ENCODE measurements at places on chromosomes 1 and 21. TPM values are rescaled to one million over a fixed set of nuclear protein-coding genes. Genes with fewer than 3 reads are reported as not detected.

DNA sequence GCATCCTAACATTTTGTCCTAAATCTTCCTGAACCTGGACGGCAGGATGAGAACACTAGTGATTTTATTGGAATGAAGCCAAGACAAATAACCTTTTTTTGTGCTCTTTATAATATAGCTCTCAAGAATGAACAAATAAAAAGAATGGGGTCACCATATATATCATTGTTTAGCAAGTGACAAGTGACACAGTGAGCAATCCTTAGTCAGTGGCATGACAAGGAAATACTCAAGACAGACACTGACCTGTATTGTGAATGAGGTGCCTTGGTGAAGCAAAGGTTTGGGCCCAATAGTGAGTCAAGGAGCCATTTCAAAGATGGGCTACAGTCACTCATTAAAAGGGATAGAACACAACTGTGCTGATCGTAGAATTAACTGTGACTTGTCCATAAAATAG, 35.7 kb downstream of the PTGFR start:
- DNase-seq = no peak
- H3K36me3 ChIP-seq = no peaks in the 10 kb centered on the region
- H3K27me3 ChIP-seq = no peaks in the 10 kb centered on the region
- no peak overlapping the region for H3K4me3 ChIP-seq
- no peak overlapping the region for H3K27ac ChIP-seq

GRCh38 chr1:206839006-206839560, 26.3 kb upstream of the IL20 start:
- H3K4me3 ChIP-seq = no peak overlapping the region
- H3K27ac ChIP-seq = no peak overlapping the region
- no peaks in the 10 kb centered on the region for H3K27me3 ChIP-seq
- no peak for DNase-seq
- no peaks in the 10 kb centered on the region for H3K36me3 ChIP-seq
- no peaks in the 10 kb centered on the region for H3K4me1 ChIP-seq

GRCh38 chr1:221448585-221449175, 293.2 kb downstream of the DUSP10 start:
- no peaks in the 10 kb centered on the region for H3K27me3 ChIP-seq
- H3K27ac ChIP-seq = peak overlapping the region; percentile 35
- peak; percentile 22 for DNase-seq
- no peak overlapping the region for H3K4me3 ChIP-seq
- H3K36me3 ChIP-seq = no peaks in the 10 kb centered on the region

DNA sequence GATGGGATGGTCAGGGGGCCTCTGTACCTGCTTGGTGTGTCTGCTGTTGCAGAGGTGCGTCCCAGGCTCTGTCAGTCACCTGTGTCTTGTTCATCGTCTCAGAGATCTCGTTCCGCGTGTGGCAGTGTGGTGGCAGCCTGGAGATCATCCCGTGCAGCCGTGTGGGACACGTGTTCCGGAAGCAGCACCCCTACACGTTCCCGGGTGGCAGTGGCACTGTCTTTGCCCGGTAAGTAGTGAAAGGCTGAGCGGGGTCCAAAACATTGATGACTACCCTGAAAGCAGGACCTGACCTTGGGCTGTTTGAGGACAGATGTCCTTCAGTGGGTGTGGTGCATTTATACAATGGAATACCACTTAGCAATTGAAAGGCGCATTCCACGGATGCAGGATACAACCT, 171.0 kb downstream of the PGBD5 start:
- H3K27ac ChIP-seq = no peak overlapping the region
- H3K27me3 ChIP-seq = no peaks in the 10 kb centered on the region
- no peak overlapping the region for H3K4me3 ChIP-seq

- no peak overlapping the region for H3K27ac ChIP-seq
- H3K4me3 ChIP-seq = no peak overlapping the region
- H3K27me3 ChIP-seq = no peaks in the 10 kb centered on the region
- DNase-seq = no peak
These were observed 378.9 kb downstream of the PLPP3 start for GRCh38 chr1:56200442-56200841.

GRCh38 chr1:66489151-66489550, 44.8 kb upstream of the SGIP1 start:
- no peaks in the 10 kb centered on the region for H3K27me3 ChIP-seq
- no peaks in the 10 kb centered on the region for H3K36me3 ChIP-seq
- H3K4me1 ChIP-seq = no peaks in the 10 kb centered on the region
- H3K4me3 ChIP-seq = no peak overlapping the region
- DNase-seq = no peak
- no peak overlapping the region for H3K27ac ChIP-seq

- peaks cover 14% of the 10 kb centered on the region for H3K4me1 ChIP-seq
- no peak for DNase-seq
- H3K4me3 ChIP-seq = peak overlapping the region; percentile 95
- H3K27ac ChIP-seq = peak overlapping the region; percentile 95
- H3K36me3 ChIP-seq = peaks cover 20% of the 10 kb centered on the region
These were observed 810 bp downstream of the ZBTB37 start for GRCh38 chr1:173869021-173869359.

DNA sequence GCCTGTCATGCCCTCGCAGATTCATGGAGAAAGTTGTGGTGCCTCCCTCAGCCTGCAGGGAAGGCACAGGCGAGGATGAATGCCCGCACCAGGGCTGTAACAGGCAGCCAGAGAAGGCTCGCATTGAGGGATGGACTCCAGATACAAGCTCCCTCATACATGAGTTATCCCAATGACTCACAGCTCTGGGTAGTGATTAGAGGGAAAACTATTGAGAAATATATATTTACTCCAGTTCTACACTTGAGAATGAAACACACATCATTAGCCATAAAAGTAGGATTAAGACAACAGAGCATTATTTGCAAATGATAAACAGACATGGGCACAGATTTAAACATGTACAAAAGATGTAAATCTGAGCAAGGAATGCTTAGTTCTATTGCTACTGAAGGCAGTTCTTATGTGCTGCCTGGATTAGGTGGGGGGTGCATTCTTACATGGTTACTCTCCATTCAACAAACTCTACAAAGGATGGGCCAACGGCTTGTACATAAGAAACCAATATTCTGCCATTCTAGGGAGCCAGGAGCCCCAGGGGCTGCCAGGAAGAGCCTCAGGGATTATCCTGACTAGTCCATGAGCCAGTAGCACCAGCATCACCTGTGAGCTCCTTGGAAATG, 97.9 kb downstream of the CSMD2 start:
- no peak overlapping the region for H3K4me3 ChIP-seq
- peaks cover 21% of the 10 kb centered on the region for H3K4me1 ChIP-seq
- DNase-seq = no peak
- H3K27ac ChIP-seq = no peak overlapping the region
- H3K36me3 ChIP-seq = peaks cover 6% of the 10 kb centered on the region

DNA sequence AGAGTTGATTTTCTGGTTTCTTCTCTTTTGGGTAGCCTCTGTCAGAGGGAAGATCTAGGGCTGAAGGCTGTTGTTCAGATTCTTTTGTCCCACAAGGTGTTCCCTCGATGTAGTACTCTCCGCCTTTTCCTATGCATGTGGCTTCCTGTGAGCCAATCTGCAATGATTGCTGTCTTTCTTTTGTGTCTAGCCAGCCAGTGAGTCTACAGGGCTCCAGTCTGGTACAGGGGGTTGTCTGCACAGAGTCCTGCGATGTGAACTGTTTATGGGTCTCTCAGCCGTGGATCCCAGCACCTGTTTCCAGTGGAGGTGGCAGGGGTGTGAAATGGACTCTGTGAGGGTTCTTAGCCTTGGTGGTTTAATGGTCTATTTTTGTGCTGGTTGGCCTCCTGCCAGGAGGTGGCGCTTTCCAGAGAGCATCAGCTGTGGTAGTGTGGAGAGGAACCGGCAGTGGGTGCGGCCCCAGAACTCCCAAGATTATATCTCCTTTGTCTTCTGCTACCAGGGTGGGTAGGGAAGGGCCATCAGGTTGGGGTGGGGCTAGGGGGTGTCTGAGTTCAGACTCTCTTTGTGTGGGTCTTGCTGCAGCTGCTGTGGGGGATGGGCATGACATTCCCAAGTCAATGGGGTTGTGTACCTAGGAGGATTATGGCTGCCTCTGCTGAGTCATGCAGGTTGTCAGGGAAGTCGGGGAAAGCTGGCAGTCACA, 81.3 kb upstream of the C21orf91 start:
- DNase-seq = no peak
- no peaks in the 10 kb centered on the region for H3K36me3 ChIP-seq
- H3K4me1 ChIP-seq = peaks cover 4% of the 10 kb centered on the region
- no peaks in the 10 kb centered on the region for H3K27me3 ChIP-seq
- H3K27ac ChIP-seq = no peak overlapping the region

DNA sequence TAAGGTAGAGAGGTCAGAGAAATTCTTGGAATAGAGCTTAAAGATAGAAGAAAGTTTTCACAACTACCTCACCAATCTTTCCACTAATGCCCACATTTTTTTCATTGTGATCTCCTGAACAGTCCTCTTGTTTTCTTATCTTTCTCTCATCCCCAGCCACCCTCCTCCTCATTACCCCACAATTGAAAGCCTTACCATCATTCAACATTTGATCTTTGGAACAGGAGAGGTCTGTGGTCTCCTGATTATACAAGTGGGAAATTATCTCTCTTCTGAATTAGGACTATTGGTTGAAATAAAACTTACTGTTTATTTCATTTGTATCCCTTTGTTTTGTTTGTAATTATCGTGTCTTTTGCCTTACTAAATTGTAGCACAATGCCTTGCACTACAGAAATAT, 29.6 kb downstream of the DNAH14 start:
- H3K27me3 ChIP-seq = no peaks in the 10 kb centered on the region
- H3K36me3 ChIP-seq = no peaks in the 10 kb centered on the region
- H3K4me1 ChIP-seq = no peaks in the 10 kb centered on the region
- DNase-seq = no peak
- no peak overlapping the region for H3K4me3 ChIP-seq
- H3K27ac ChIP-seq = no peak overlapping the region

GRCh38 chr1:10160907-10161490, 49.4 kb upstream of the KIF1B start:
- H3K4me3 ChIP-seq = no peak overlapping the region
- H3K27ac ChIP-seq = no peak overlapping the region
- H3K27me3 ChIP-seq = no peaks in the 10 kb centered on the region
- no peaks in the 10 kb centered on the region for H3K4me1 ChIP-seq
- no peak for DNase-seq

DNA sequence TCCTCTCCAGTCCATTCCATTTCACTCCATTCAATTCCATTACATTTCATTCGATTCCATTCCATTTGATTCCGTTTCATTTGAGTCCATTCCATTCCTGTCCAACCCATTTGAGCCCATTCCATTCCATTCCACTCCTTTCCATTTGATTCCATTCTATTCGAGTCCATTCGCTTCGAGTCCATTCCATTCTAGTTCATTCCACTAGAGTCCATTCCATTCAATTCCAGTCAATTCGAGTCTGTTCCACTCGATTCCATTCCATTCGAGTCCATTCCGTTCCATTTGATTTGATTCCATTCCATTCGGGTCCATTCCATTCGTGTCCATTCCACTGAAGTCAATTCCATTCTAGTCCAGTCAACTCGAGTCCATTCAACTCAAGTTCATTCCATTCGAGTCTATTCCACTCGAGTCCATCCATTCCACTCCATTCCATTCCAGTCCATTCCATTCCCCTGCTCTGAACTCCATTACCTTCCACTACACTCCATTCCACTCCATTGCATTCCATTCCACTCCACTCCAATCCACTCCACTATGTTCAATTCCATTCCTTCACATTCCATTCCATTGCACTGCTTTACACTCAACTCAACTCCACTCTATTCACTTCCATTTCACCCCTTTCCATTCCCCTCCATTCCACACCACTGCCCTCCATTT, 2569.4 kb upstream of the TPTE start:
- DNase-seq = no peak

DNA sequence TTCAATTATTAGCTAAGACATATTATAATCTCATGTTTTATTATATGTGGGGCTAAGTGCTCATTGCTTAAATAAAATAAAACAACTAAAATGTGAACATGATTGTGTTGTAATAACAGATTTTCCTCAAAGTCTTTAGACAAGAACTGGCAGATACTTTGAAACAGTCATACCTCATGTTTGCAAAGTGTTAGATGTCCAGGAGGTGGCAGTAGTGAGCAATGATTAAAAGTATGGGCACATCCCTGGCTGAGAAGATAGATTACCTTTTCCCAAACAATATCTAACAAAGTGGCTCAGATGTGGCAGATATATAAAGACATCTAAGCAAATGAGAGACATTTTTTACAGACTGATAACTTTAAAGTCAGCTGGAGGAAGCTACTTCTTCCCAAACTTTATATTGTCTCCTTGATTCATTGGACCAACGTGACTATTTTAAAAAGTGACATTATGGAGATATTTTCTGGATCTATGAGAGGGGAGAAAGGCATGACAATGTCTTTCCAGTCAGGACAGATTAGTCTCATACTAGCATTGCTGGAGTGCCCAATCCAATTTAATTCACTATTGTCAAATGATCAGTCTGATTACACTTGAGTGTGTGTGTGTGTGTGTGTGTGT, 269.8 kb downstream of the S1PR1 start:
- no peak for DNase-seq
- no peaks in the 10 kb centered on the region for H3K27me3 ChIP-seq
- H3K27ac ChIP-seq = no peak overlapping the region
- H3K36me3 ChIP-seq = no peaks in the 10 kb centered on the region

- peaks cover 15% of the 10 kb centered on the region for H3K36me3 ChIP-seq
- no peaks in the 10 kb centered on the region for H3K27me3 ChIP-seq
- no peak overlapping the region for H3K4me3 ChIP-seq
- H3K27ac ChIP-seq = no peak overlapping the region
These were observed 86.2 kb downstream of the SLC66A1 start for GRCh38 chr1:19398309-19398760.

The ZFYVE9 gene
- polyA plus RNA-seq = 45.6 TPM

The SLFNL1 gene
- 0.49 TPM for polyA plus RNA-seq

The IGSF5 gene
- polyA plus RNA-seq = 4.8 TPM

The DTL gene
- polyA plus RNA-seq = 8.0 TPM

The TNNT2 gene
- polyA plus RNA-seq = 7.3 TPM

All from spinal cord (tissue), 10 donors.